Epithelial cell of prostate (primary cell): ENCODE measurements at places on chromosomes 1 and 21.

DNA sequence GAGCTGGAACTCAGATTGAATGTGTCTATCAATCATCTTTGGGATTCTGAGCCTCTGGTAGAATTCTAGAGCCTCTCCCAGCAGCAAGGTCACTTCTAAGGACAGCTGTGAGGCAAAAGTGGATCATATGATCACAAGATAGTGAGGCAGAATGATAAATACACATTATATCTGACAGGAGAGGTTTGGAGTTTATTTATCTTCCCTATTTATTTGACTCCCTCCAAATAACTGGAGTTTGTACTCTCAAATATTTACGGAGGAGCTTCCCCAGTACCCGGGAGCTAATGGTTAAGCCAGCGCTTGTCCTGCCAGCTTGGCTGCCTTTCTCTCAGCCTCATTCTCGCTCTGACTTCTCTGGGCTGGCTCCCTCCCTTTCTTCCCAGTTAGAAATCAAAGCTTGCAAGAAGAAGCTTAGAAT lies 2.3 kb downstream of the HMGCS2 start:
- DNase-seq: no peak

- peak; percentile 34 for DNase-seq
Observed at GRCh38 chr1:93597709-93598108, 83.9 kb downstream of the BCAR3 start.

DNA sequence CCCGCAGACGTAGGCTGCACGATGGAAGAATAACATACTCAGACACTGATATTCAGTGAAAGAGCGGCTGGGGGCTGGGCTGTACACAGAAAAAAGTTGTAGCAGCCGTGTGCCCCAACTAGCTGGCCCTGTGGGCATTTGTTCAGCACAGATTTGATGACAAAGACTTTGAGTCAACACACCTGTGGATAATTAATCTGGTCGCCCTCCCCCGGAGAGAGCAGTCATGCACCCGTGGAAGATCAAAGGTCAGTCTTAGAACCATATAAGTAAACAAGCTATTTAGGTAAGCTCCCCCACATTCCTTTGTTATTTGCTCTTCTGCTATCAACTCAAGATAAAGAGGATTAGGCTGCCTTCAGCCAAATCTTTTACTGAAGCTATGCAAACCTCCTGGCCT lies 148.4 kb upstream of the HMCN1 start:
- DNase-seq: no peak

- DNase-seq: no peak
Observed at GRCh38 chr1:8427493-8427892, 109.6 kb downstream of the SLC45A1 start.

DNA sequence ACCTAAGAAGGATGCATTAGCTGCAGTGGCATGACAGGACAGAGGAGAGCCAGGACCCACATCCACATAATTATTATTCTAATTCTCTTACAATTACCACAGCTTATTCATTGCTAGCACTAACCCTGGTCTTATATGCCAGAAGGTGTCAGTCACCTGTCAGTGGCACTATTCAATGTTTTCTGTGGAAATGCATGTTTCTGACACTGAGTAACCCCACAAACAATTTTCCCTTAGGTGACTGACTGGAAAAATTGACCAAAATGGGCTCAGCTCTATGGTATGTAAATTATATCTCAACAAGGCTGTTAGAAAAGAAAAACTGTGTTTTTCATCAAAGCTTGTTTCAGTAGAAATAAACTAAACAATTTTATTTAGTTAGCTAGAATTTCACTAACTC lies 117.9 kb upstream of the KRTAP19-8 start:
- no peak for DNase-seq

GRCh38 chr1:206699000-206699586 lies 14.4 kb downstream of the MAPKAPK2 start:
- DNase-seq: no peak

DNA sequence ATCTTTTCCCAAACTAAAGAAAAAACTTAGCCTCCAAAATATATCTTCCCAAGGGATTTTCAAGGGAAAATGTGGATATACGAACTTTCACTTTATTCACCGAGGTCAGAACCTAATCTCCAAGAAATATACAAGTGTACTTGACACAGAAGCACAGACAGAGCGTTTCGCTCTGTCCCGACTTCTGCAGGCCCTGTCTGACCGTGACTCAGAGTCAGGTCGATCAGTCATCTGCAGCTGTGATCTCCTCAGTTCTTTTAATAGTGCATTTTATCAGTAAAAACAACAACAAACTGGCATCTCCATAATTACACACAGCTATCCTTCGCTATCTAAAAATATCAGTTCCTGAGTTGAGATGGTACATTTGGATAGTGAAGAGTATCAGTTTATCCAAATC lies 226.6 kb downstream of the TM2D1 start:
- DNase-seq: no peak

GRCh38 chr1:162113419-162113818 lies 43.9 kb downstream of the NOS1AP start:
- DNase-seq: no peak

- no peak for DNase-seq
Observed at GRCh38 chr1:7493711-7494454, 277.2 kb upstream of the VAMP3 start.

DNA sequence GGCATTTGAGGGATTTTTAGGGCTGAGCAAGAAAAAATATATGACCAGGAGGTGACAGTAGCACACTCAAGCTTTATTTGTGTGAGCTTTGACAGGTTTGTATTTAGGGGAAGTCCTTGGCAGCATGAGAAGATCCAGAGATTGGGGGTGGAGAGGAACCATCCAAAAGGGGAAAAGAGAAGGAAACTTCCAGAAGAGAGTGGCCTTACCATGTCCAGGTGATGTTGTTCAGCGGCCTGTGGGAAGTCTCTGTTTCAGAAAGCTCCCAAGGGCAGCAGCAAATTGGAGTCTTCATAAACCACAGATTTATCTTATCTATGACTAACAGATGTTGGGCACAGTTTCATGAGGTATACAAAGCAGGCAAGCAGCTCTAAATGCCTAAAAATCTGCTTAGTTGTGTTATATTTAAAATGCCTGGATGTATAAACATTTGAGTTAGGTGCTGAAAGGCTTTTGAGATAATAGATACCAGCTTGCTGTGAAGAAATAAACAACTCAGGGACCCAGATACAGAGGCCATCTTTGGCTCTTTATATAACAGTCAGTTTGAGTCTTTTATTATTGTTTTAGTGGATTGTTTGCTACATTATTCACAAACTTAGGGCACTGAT lies 21.2 kb upstream of the ADAR start:
- DNase-seq: no peak

DNA sequence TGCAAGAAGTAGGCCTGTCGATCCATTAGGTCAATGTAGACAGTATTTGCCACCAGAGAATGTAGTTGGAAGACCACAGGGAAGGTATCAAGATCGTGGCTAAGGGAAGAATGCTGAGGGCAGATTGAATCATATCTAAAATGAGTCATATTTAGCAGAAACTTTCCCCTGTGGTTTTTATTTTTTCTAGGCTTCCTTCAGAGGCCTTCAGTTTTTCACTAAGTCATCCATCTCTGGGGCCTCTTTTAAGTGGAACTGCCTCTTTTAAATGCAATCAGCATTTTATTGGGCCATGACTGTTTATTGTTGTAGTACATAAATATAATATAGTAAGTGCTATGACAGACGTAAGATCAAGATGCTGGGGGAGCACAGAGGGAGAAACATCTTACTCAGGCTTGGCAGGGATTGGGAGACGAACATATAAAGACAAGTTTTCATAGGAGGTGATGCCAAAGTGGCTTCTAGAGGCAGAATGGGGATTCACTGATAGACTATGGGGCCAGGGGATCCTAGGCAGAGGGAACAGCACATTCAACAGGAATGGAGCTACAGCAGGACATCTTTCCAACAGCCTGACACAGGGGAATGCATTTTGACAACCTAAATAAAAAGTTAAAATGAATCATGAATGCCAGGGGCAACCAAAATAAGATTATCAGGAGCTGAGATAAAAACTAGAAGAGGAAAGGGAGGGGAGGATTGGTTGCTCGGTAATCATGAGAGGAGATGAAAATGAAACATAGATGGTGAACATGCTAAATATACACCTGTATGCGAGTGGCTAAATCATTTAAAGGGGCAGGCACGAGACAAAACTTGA lies 20.1 kb downstream of the UBE2U start:
- DNase-seq: peak; percentile 18

GRCh38 chr1:27163093-27163492 lies 8.2 kb upstream of the SLC9A1 start:
- peak; percentile 55 for DNase-seq

GRCh38 chr1:114956570-114956969 lies 73.1 kb upstream of the TSHB start:
- DNase-seq: no peak

- DNase-seq: no peak
Observed at GRCh38 chr21:36691555-36692041, 7.3 kb upstream of the SIM2 start.
